Regular cardiac myocyte (primary cell): ENCODE measurements at places on chromosomes 2 and 18. TPM values are rescaled to one million over a fixed set of nuclear protein-coding genes. Genes with fewer than 3 reads are reported as not detected.

Gene ADI1
- 32.4 and 52.7 TPM in 2 replicates for total RNA-seq

Gene ABCB11
- not detected in 2 replicates for total RNA-seq

Gene MAP4K4
- 134 and 418 TPM in 2 replicates for total RNA-seq

Gene DCDC2C
- not detected in 2 replicates for total RNA-seq

Gene FIGN
- total RNA-seq = 0.96 and 1.7 TPM in 2 replicates

Gene RGPD8
- 16.5 and 25.1 TPM in 2 replicates for total RNA-seq

Gene NEU2
- total RNA-seq = not detected in 2 replicates
